Ascending aorta (tissue), 2 donors: ENCODE measurements at places on chromosomes 4 and X. TPM values are rescaled to one million over a fixed set of nuclear protein-coding genes. Genes with fewer than 3 reads are reported as not detected.

GRCh38 chrX:48785540-48786214, 713 bp upstream of the GATA1 start:
- H3K27ac ChIP-seq, result no peak overlapping the region
- DNase-seq, result no peak
- H3K27me3 ChIP-seq, result no peaks in the 10 kb centered on the region
- H3K36me3 ChIP-seq, result no peaks in the 10 kb centered on the region

- no peaks in the 10 kb centered on the region for H3K27me3 ChIP-seq
- H3K27ac ChIP-seq, result no peak overlapping the region
- no peak overlapping the region for H3K4me3 ChIP-seq
Observed at GRCh38 chrX:7372825-7373525, 225.0 kb upstream of the PUDP start.

PABPC1L2B gene
- total RNA-seq, result not detected

GRCh38 chrX:132463411-132463810, 25.4 kb downstream of the MBNL3 start:
- H3K27me3 ChIP-seq, result no peaks in the 10 kb centered on the region
- no peaks in the 10 kb centered on the region for H3K4me1 ChIP-seq
- H3K4me3 ChIP-seq, result no peak overlapping the region
- H3K36me3 ChIP-seq, result no peaks in the 10 kb centered on the region
- no peak for DNase-seq

DNA sequence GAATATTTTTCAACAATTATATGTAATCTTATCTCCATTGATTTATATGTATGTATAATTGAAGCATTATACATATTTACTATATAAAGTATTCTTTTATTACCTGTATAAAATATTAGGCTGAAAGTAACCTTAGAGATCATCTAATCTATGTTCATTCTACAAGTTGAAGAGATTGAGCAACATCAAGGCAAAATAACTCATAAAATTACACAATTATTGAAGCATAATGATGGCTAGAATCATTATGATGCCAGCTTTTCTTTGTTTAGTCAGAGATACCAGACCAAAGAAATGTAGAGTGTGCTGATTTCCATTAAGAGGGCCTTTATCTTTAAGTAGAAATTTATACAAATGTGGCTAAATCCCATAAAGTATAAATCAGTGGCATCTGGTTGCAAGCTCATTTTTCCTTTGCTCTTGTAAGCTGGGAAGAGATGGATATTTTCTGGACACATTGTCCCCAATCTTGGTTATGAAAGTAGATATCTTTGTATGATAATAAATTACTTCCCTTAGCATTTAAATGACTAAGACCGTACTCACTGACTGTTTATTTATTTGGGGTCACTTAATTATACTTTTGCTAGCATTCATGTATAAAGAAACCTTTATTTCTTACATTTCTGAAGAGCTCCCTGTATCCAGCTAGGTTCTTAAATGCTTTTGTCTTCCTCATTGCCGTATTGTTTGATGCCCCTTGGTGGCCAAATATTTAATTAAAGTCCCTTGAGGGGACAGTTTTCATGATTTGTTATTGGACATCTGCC, 339.8 kb downstream of the PCDH7 start:
- no peak for DNase-seq
- H3K27me3 ChIP-seq, result no peaks in the 10 kb centered on the region
- no peak overlapping the region for H3K27ac ChIP-seq
- H3K36me3 ChIP-seq, result no peaks in the 10 kb centered on the region
- H3K4me3 ChIP-seq, result no peak overlapping the region
- peaks cover 4% of the 10 kb centered on the region for H3K4me1 ChIP-seq

- no peak for DNase-seq
- H3K4me1 ChIP-seq, result no peaks in the 10 kb centered on the region
Observed at GRCh38 chr4:48380583-48381167, 39.3 kb downstream of the SLAIN2 start.

GRCh38 chr4:125311503-125311902, 3.3 kb upstream of the FAT4 start:
- H3K27ac ChIP-seq, result no peak overlapping the region
- H3K4me3 ChIP-seq, result no peak overlapping the region
- no peaks in the 10 kb centered on the region for H3K27me3 ChIP-seq
- no peak for DNase-seq
- no peaks in the 10 kb centered on the region for H3K36me3 ChIP-seq

DNA sequence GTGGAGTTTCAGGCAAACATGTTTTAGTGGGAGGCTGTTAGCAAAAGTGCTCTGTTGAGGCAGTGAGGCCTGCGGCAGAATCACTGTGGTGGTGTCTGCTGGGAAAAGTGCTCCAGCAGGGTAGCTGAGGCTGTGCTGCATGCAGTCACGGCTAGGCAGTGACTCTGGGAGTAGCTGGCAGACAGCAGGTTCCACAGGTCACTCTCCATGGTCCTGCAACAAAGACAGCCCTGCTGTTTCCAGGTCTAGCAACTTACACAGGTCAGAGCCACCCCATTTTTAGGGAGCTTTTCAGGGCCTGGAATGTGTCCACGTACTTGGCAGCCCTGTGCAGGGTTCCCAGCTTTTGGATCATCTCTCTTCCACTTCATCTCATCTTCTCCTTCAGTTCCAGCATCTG, 184.3 kb downstream of the NAA11 start:
- no peaks in the 10 kb centered on the region for H3K27me3 ChIP-seq
- DNase-seq, result no peak
- H3K4me1 ChIP-seq, result no peaks in the 10 kb centered on the region
- H3K4me3 ChIP-seq, result no peak overlapping the region
- H3K27ac ChIP-seq, result no peak overlapping the region
- H3K36me3 ChIP-seq, result no peaks in the 10 kb centered on the region

RASGEF1B gene
- 8.4 TPM for total RNA-seq

DNA sequence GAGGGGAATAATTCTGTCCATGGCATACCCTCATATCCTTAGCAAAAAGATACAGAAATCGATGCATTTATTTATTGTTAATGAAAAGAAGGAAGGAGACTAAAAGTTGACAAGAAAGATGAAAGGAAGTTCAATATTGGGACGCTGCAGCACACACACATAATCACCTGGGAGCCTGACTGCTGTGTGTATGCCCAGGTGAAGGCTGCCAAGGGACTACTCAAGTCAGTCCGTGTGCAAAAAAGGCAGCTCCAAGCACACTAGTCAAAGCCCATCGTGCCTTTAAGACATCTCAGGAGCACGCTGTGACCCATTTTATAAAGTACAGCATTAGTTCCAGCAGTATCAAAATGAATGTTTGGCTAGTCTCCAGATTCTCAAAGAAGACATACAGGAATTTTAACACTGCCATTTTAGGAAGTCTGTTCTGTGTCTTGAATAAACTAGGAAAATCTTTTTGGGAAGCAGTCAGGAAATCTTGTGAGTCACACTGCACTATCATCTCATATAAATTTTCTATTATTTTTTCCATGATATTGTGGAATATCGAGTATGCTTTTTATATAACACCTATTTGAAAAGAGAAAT, 363.9 kb downstream of the GASK1B start:
- no peaks in the 10 kb centered on the region for H3K36me3 ChIP-seq
- no peak for DNase-seq

- H3K27me3 ChIP-seq, result no peaks in the 10 kb centered on the region
- DNase-seq, result peak; percentile 49
- H3K4me3 ChIP-seq, result no peak overlapping the region
- no peaks in the 10 kb centered on the region for H3K4me1 ChIP-seq
Observed at GRCh38 chr4:7186031-7186430, 6.3 kb upstream of the SORCS2 start.

- peaks cover 4% of the 10 kb centered on the region for H3K4me1 ChIP-seq
- DNase-seq, result no peak
- H3K4me3 ChIP-seq, result peak overlapping the region; percentile 88
- H3K36me3 ChIP-seq, result no peaks in the 10 kb centered on the region
- no peaks in the 10 kb centered on the region for H3K27me3 ChIP-seq
- H3K27ac ChIP-seq, result peak overlapping the region; percentile 15
Observed at GRCh38 chr4:77072195-77072753, 3.5 kb downstream of the CCNI start.

L1CAM gene
- 25.8 TPM for total RNA-seq

SPANXN4 gene
- not detected for total RNA-seq
